Keratinocyte (primary cell): ENCODE measurements at places on chromosomes 7 and 10.

- DNase-seq: no peak
Observed at GRCh38 chr7:86479144-86479543, 164.6 kb upstream of the GRM3 start.

DNA sequence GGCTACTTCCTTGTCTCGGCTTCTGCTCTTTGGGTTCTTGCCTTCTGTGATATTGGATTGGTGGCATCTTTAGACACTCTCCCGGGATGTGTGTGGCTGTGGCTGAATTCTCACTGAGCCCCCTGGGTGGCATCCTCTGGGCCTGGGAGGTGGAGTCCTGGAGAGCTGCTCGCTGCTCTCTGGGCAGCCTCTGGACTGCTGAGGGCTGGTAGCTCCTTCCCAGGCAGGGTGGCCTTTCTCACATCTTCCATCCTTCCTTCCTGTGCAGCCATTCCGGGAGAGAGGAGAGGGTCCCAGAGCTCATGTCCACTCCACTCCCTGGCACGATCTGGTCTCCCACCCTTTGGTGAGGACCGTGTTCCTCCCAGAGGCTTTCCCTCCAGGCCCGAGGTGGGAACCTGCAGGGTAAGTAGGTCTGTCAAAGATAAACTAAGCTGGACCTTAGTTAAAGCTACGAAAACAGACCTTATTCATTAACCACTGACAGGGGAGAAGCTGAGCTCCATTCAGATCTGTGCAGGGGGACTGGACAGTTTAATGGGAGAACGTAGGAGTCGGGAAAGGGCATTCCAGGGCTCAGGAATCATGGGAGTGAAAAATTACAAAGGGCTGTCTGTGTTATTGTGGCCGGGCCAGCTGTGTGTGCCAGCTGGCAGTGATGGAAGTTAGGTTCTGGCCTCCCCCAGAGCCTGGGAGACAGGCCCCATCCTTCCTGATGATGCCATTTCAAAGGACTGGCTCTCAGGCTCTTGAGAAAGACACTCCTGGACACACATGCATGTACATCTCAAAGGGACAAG, 8.7 kb downstream of the ATP6V0E2 start:
- no peak for DNase-seq

GRCh38 chr7:106797937-106798336, 67.1 kb upstream of the PIK3CG start:
- no peak for DNase-seq

GRCh38 chr7:84688671-84689070, 494.1 kb upstream of the SEMA3A start:
- no peak for DNase-seq

- DNase-seq: no peak
Observed at GRCh38 chr10:6201516-6201975, 1.2 kb upstream of the PFKFB3 start.

DNA sequence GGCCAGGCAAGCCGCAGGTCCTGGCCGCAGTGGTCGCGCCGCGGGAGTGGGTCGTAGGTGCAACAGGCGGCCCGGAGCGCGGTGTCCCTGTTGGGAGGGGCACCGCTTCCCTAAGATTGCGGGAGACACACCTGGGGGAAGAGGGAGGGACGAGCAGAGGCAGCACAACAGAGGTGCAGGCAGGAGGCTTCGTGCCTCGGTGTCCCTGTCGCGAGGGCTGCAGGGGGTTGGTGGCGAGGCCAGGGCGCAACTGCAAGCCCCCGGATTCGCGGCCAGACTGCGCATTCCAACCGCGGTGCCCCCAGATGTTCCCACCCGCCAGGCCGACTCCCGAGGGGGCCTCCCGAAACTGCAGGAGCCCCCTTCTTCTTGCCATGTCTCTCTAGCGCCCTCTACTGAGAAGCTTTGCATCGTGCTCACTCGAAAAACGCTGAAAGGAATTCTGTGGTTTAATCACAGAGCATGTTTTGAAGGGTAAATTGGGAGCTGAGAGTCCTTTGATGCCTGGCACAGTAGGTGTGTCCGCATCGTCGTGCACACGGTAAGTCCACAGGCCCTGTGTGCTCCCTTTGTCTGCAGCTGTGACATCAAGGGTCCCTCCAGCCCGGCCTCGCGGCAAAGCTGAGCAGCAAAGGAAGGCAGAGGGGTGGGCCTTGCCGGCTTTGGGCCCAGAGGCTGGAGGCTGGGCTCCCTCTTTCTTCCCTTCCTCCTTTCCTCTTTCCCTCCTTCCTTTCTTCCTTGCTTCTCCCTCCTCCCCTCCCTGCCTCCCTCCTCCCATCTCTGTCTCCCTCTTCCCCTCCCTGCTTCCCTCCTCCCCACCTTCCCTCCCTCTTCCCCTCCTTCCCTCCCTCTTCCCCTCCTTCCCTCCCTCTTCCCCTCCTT, 6.2 kb upstream of the MBL2 start:
- DNase-seq: no peak

- no peak for DNase-seq
Observed at GRCh38 chr7:51824050-51824449, 507.4 kb upstream of the COBL start.

- no peak for DNase-seq
Observed at GRCh38 chr10:92839191-92840085, 8.9 kb upstream of the EXOC6 start.

DNA sequence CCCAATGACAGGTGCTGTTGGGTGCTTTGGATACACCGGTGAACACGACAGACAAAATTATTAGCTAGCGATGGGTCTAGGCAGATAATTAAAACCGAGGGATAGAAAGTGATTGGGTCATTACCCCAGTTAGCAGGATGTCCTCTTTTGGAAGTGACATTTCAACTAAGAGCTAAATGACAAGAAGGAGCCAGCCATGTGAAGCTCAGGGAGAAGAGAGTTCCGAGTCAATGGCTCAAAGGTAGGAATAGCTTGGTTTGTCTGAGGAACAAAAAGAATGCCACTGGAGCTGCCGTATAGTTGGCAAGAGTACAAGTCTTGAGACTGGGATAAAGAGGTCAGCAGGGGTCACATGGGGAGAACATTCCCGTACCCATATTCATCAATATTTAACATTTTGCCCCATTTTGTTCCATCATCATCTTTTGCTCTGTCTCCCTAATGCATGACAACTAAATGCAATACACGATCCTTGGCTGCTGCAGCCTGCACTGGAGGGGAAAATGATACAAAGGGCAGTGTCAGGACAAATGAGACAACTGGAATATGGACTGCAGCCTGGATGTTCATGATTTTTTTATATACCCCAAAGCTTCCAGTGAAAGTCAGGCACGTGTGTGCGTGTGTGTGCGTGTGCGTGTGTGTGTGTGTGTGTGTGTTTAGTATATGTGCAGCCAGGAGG, 115.7 kb downstream of the ICA1 start:
- no peak for DNase-seq

DNA sequence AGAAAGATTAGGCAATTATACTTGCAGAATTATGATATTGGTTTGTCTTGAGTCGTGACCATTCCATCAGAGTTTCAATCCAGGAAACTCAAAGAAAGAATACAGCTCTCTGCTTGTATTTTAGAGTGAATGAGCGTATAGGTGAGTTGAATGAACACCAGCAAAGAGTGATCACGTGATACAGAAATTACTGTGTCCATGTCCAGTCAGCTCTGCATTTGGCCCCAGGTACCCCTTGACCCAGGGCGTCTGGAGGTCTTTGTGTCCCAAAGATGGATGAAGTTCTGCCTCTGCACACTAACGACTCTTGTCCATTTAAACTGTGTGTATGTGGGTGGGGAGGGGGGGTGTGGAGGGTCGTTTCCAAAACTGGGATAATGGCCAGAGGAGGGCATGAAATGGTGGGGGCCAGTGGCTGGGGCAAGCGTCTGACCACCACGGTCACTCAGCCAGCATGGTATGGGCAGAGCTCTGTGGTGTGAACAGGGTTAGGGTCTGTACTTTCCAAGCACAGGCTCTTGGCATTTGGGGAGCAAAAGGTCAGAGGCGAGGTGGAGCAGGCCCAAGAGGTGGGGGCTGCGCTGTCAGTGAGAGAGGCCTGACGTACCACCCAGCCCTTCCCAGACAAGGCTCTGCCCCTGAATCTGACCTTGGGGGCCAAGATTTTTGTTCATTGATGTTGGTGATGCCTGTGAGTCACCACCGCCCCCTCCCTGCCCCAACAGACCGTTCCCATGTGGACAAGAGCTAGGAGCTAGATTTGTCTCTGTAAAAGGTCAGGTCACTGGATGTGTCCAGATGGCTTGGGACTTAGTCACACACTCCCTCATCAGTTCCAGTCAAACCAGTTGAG, 1.4 kb downstream of the PTPRE start:
- no peak for DNase-seq

- no peak for DNase-seq
Observed at GRCh38 chr7:99406557-99406956, 1.8 kb downstream of the PDAP1 start.

- no peak for DNase-seq
Observed at GRCh38 chr7:142636751-142637150, 112.5 kb upstream of the PRSS1 start.

DNA sequence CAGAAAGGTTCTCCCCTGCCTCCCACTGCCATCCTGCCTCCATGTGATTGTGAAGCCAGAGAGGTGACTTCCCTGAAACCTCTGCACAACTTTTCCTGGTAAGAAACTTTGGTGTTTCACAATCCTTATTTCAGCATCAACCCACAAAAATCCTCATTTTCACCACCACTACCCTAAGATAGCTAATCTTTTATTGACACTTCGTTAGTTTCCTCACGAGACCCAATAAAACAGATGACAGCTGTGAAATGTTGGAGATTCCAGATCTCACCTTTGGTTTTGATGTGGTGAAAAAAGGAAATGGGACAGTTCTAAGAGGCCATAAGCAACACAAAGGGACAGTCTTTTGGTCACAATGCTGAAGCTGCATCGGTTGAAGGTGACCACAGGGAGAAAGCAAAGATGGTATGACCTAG, 59.9 kb upstream of the TM9SF3 start:
- DNase-seq: no peak

DNA sequence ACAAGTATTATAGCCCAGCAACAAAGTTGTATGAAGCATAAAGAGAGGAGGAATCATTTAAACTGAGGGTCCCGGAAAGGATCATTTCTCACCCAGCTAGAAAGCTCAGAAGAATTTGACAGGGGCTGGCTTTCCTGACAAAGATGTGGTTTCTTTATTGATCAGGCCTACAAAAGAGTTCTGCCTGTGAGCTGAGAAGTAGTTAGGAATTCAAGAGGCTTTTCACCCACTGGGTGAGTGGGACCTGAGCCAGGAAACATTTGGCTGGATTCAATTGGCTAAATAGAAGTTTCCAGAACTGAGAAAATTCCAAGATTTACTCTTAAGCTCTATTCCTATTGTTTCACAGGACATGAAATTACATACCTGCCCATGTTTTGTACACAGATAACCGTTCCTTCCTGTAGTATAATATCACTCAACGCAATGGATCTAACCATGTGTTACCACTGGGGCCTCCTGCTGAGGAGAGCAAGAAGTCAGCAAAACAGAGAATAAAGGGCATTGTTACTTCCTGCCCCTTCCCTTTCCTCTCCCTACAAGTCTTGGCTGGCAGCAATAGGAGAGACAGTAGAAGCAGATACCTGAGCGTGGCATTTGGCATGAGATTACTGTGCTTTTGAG, 53.9 kb upstream of the PAPSS2 start:
- no peak for DNase-seq
